ENCODE measurements at places on chromosomes 6 and 20.

DNA sequence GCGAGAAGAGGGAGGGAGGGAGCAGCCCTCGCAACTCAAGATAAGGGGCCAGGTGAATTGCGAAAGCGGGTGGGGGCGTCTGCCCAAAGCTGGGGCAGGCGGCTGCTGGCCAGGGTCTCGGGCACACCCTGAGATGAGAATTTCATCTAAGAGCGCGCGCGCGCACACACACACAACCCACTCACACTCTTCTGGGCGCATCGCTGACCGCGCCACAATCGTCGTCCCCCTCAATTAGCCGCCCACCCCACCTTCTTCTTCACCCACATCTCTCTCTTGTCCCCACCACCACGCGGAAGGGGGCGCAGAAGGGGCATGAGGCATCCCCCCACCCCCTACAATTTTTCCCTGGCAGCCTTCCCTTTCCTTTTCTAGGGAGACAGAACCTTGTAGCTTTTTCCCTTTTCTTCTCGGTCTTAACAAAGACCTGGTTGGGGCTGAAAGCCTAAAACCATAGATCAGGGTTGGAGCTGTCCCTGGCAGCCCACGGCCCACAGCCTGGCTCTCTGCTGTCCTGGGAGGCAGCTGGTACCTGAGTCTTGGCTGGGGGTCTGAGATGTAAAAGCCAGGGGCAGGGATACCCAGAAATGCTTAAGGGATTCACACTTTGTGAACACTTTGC lies 737 bp upstream of the PTPRT start:
- no peak for DNase-seq

DNA sequence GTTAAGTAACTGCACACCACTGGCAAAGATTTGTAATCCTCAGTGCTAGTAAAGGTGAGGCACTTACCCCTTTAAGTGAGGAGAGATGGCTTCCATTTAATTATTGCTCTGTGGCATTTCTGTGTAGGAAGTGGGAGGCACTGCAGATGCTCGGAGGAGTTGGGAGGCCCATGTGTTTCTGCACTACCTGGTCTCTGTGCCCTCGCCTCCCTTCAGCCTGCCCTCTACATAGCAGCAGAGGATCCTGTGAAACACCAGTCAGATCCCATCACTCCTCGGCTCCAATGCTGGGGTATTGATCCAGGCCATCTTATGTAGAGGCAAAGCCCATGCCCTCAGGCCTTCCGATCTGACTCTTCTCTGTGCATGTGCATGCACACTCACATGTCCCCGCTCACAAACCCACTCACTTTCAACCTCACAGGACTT lies 67.0 kb downstream of the SLX4IP start:
- DNase-seq, result no peak

GRCh38 chr6:14927398-14927797 lies 318.5 kb upstream of the JARID2 start:
- no peak for DNase-seq

GRCh38 chr20:34362502-34363061 lies 491 bp upstream of the ITCH start:
- no peak for DNase-seq

GRCh38 chr20:41306061-41306727 lies 11.3 kb downstream of the ZHX3 start:
- DNase-seq, result no peak

DNA sequence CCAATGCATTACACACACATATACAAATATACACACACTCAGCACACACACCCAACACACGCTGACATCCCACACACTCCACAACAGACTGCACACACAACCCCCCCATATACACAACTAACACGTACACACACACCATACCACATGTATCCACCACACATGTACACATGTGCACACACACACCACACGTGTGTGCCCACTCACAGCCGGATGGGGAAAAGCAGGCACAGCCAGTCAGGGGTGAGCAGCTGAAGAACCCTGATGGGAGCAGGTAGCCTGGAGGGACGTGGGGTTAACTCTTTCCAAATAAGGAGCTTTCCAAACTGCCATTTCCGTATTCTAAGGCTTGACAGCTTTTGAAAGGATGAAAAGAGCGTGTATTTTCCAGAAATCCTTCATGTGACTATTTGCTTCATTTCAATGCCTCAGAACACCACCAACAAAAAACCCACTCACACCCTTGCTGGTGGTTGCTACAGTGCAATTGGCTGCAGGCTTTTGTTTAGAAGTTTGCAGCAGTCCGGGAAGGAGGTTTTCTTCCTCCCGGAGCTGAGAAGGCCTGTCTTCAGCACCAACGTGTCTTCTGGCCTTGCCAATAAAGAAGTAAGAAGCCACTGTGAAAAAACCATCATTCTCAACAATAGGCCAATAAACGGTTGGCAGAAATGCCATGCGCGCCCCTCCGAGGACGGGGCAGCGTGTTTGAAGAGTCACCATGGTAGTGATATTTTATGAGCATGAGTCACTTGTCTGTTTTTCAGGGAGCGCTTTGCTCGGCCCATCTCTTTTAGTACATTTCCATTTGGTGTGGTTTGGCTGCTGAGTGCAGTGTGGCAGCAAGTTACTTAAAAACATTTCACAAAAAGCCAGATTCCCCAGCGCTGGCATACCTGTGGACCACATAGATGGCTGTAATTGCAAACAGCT lies 131.3 kb upstream of the GMDS start:
- peak; percentile 30 for DNase-seq
